ENCODE measurements at places on chromosomes 6 and 20.
A peak's percentile ranks its signal among the peaks of the same experiment; 100 is the strongest.

DNA sequence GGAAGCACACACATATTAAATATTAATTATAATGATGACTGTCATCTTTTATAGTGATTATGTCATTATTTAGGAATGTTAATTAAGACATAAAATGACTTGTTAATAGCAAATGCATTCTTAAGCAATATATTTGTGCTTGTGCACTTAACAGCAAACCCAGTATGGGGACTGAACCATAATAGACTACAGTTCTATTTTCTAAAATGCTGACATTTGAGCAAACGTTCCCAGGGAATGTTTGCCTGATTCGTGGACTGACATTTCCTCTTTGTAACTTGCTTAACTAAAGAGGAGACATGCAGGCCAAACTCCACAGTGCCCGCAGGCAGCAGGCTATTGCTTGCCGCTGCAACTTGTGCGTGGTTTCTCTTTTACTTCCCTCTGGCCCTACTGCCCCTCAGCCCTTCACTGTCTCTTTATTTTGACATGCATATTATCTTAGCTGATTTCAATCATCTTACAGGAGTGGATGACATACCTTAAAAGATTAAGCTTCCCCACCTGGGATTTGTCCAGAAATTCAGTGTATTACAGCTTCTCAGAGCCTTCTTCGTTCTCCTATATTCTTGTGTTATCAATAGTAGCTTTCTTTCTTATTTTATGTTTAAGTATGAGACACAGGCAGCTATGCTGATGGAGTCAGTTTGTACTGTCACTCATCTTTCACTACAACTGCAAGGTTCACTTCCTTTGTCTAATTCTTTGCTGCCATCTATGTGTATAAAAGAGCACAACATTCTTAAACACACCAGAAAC is 141.5 kb downstream of the GMDS start:
- peak; percentile 36 for DNase-seq

- DNase-seq, result no peak
These were observed 237.8 kb downstream of the LY86 start for GRCh38 chr6:6826095-6826901.

DNA sequence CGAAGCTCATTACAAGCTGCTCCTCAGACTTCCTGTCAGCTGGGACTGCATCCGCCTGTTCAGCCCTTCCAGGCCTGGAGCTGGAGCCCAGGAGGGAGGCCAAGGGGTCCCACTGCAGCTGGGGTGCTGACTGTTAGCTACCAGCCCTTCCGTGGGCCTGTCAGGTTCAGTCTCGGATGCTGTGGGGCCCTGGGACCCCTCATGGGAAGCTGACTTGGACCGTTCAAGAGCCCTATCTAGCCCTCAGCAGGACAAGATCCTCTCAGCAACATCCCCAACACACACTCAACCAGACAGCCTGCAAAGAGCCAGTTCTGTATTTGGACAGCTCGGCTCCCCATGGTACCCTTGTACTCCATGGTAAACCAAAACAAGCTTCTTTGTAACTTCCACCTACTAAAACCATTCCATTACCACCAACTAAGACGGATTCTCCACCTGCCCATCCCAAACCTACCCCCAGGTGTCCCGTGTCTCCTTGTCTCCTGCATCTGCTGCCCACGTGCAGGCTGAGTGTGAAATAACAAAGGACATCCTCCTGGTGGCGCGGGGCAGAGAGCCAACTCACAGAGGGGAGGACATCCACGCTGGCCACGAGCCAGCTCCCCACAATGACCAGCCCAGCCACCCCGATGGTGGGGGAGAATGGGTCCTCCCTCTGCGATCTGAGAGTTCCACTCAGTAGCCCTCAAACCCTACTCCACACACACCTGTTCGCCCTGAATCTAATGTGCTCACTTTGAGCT is 111.2 kb downstream of the TAF4 start:
- DNase-seq, result no peak

GRCh38 chr6:105884426-105884825 is 201.7 kb upstream of the PRDM1 start:
- no peak for DNase-seq

Measured in astrocyte of the cerebellum (primary cell).